Stimulated activated CD8-positive, alpha-beta memory T cell treated with anti-CD3 and anti-CD28 coated beads, Interleukin-15, amount 100 ng/mL, for 48 hours (primary cell): ENCODE measurements at places on chromosomes 16 and 17.

GRCh38 chr16:11354733-11355574 is 9.7 kb downstream of the RMI2 start:
- peak; percentile 85 for DNase-seq

DNA sequence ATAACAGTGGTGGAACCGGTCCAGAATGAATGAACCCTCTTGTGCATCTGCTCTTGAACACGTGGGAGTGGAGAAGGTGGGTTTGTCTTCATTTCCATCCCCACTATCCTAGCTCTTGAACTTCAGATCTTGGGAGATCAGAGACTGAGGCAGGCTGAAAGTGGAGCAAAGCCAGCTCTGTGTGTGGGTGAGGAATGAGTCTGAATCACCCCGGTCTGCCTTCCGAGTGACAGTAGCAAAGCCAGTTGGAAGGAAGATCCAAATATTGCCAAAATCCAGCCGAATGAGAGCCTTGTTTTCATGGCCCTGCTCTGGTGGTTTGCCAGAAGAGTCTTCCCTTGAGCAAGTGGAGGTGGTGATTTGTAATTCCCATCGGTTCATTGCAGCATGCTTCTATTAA is 29.0 kb upstream of the ASIC2 start:
- no peak for DNase-seq

GRCh38 chr17:17700251-17700969 is 19.2 kb downstream of the RAI1 start:
- no peak for DNase-seq

- DNase-seq = no peak
Measured at GRCh38 chr17:10077561-10078299, 120.7 kb downstream of the GAS7 start.

DNA sequence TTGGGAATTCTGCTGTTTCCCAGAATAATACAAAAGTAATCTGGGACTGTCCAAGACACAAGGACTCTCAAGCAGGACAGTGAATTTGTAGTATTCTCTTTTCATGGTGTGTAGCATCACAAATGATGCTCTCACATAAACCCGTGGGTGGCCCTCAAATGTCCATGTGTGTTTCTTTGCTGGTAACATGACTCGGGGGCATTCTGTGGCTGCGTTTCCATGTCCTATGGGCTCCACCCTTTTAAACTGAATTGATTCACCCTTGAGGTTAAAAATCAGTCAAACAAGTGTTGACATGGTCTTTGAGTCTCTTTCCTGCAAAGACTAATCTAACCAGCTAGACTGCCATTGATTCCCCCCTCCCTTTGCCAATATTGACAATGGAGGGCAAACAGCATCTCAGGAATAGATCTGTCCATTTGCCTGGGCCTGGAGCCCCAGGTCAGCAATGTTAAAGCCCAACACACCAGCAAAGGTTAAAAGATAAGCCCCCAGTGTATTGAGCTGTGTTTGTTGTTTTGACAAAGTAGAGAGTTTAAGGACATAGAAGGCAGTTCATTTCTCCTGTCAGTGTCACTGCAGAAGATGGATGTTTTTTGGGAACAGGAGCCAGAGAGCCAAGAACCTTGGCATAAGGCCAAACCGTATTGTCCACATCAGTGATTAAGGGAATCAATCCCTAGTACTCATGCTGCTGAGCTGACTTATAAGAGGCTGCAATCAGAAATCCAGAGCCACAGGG is 117.1 kb upstream of the COX10 start:
- DNase-seq = no peak
